ENCODE measurements at places on chromosomes 12 and 14. TPM values are rescaled to one million over a fixed set of nuclear protein-coding genes. Genes with fewer than 3 reads are reported as not detected.

The SLC10A1 gene
- polyA plus RNA-seq: 0.10 TPM

The C12orf56 gene
- 8.1 TPM for polyA plus RNA-seq

The SDR9C7 gene
- polyA plus RNA-seq: 0.12 TPM

The OR6C4 gene
- polyA plus RNA-seq: not detected

The CCT2 gene
- polyA plus RNA-seq: 865 TPM

The VPS29 gene
- polyA plus RNA-seq: 115 TPM

The RNASE3 gene
- not detected for polyA plus RNA-seq

The MRPL42 gene
- 269 TPM for polyA plus RNA-seq

The KRT79 gene
- polyA plus RNA-seq: not detected

The OASL gene
- polyA plus RNA-seq: not detected

The TMEM260 gene
- polyA plus RNA-seq: 12.7 TPM
